Activated CD8-positive, alpha-beta memory T cell treated with anti-CD3 and anti-CD28 coated beads, Interleukin-2, amount 50 U/mL, for 48 hours (primary cell): ENCODE measurements at places on chromosomes 7 and 10.
A peak's percentile ranks its signal among the peaks of the same experiment; 100 is the strongest.

GRCh38 chr10:89785095-89785494 is 83.7 kb downstream of the KIF20B start:
- DNase-seq = no peak

DNA sequence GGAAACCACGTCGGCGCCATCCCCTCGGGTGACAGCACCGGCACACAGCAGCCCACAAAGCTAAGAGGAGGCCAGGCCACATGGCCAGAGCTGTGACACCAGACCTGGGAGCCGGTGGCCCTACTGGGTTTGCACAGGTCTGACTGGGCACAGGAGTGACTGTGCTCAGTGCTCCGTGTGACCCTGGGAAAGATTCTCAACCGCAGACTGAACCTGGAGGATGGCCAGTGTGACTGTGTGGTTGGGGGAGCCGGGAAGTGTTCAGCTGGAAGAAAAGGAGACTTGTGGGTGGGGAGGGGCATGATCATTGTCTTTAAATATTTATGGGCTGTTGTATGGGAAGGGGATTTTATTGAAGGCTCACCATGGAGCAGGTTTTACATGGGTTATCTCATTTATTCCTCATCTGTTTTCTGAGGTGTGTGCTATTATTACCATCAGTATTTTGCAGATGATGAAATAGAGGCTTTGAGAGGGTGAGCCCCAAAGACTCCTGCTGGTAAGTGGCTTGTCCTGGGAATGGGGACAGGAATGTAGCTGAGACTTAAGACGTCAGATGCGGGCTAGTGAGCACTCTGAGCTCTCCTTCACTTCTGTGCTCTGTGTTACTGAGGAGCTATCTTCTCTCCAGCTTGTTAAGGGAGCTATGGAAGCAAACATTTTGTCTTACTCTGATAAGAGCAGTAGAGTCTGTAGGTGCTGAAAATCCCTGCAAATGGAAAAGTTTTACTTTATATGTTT is 127.5 kb downstream of the TMEM178B start:
- DNase-seq = no peak

GRCh38 chr10:118840071-118840775 is 85.5 kb upstream of the CACUL1 start:
- peak; percentile 72 for DNase-seq

DNA sequence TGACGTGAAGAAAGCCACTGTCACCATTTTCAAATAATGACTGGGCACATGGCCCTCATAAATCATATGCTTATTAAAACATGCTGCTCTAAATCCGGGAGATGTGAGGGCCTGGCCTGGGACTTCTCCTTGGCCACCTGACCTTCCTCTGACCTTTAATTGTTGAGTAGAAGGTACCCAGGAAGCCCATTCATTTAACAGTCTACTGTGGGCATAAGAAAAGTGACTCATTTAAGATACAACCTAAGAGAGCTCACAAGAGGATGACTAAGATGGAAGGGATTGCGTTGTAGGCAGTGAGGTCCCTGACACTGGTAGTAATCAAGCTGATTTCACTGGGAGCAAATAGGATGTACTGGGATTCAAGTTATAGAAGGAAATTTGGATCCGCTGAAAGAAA is 203.4 kb upstream of the GPR26 start:
- DNase-seq = no peak

DNA sequence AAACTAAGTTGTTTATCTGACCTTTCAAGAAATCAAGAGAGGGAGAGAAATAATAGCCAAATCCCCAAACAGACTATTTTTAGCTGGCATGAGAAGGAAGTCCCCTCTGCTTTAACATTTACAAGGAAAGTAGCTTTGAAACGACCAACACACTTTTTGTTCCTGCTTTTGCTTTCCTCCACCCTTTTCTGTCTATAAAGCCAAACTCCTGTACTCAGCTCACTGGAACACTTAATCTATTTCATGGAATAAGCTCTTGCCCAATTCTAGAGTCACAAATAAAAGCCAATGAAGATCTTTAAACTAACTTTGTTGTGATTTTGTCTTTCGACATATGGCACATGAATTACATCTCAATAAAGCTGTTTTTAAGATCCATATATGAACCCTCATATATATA is 86.8 kb upstream of the CCDC71L start:
- DNase-seq = no peak

- DNase-seq = no peak
These were observed 182.5 kb upstream of the COL1A2 start for GRCh38 chr7:94212160-94212559.

- DNase-seq = no peak
These were observed 4.4 kb upstream of the VSTM4 start for GRCh38 chr10:49119746-49120145.

GRCh38 chr7:149879271-149879743 is 5.5 kb downstream of the ATP6V0E2 start:
- DNase-seq = no peak

GRCh38 chr10:103600956-103601569 is 107.6 kb downstream of the NEURL1 start:
- DNase-seq = no peak

DNA sequence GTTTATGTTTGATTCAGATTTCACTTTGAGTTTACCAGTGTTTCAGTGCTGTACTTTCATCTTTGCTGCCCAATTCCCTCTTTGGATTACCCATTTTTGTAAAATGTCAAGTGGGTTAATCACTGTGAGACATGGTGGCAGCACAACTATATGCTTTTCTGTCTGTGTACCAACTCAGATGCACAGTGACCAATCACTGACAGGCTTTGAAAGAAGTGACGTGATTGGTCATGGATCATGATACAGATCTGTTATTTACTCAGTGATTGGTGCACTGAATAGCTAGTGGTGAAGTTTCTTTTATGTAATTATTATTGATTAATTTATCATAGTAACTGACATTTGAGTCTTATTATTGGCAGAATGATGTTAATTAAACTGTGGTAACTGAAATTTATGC is 126.9 kb downstream of the SDK1 start:
- DNase-seq = no peak
